ENCODE measurements at places on chromosomes 7 and 10.

- no peak for DNase-seq
Observed at GRCh38 chr7:118745927-118746326, 521.4 kb downstream of the ANKRD7 start.

DNA sequence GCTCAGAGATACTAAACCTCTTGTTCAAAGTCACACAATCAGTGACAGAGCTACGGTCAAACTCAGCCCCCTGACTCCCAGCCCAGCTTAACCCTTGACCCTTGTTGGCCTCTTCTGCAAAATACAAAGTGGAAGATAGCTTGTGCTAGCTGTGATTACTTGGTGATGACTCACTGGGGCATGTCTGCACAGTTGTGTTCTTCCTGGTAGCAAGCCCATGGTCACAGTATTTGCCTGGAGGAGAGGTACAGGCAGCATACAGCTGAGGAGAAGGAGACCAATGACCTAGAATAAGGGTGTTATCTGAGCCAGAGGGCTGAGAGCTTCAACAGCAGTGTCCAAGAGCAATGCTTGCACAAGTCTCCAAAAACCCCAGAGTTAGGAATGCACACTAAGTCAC is 5.7 kb upstream of the HSPA12A start:
- DNase-seq: no peak

- no peak for DNase-seq
Observed at GRCh38 chr10:34627741-34628140, 187.4 kb downstream of the PARD3 start.

DNA sequence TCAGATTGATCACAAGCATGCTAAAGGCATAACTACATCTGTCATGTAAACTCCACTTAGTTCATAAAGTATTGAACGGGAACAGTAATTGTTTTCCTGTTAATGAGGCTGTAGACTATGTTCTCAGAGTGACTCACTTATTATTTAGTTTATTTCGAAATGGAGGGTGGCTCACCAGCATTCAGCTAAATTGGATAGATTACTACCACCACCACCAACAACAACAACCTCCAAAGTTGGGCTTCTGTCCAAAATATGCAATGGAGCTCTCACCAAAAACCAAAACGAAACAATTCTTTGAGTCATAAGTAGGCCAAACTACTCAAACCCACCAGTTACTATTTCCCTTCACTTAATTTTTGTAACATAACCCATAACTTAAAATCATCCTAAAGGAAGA is 127.9 kb upstream of the NRBF2 start:
- DNase-seq: no peak

GRCh38 chr10:43671659-43672531 is 23.2 kb upstream of the ZNF32 start:
- no peak for DNase-seq

- DNase-seq: no peak
Observed at GRCh38 chr10:100656454-100656853, 88.9 kb upstream of the PAX2 start.

DNA sequence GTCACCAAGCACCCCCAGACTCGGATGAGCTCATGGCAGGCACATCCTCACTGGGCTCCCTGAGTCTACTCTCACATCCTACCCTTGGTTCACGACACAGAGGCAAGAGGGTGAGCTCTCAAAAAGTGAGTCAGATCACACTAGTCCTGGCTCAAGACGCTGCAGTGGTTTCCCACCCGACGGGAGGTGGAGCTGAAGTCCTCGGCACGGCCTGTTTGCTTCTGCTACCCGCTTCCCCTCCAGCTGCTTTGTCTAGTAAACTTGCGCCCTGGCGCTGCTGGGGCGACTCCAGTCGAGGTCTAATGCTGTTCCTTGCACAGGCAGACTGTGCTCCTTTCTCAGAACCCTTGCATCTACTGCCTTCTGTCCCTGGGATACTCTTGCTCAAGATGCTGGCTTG is 13.5 kb upstream of the SFMBT2 start:
- DNase-seq: no peak

DNA sequence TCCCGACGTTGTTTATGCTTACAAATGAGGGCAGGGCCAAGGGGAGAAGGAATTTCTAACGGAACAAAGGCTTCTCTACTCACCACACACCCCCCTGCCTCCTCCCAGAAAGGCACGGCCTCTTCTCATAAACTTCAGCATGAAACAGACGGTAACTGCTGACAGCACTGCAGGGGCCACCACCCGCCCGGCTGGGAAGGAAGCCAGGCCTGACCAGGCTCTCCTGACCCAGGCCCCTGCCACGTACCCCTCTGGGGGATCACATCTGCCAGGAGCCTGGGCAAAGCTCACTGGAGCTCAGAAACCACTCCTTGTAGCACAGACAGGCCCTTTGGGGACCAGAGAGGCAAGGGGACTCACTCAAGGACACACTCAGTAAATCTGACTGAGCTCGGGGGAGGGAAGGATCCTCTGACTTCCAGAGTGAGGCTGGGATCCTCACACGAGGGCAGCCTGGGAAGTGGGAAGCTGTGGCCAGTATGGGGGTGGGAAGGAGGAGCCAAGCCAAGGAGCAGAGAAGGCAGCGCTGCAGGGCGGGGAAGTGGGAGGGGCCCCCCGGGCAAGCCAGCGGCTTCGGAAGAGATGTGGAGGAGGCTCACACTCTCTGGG is 46.1 kb downstream of the ZCCHC24 start:
- no peak for DNase-seq

DNA sequence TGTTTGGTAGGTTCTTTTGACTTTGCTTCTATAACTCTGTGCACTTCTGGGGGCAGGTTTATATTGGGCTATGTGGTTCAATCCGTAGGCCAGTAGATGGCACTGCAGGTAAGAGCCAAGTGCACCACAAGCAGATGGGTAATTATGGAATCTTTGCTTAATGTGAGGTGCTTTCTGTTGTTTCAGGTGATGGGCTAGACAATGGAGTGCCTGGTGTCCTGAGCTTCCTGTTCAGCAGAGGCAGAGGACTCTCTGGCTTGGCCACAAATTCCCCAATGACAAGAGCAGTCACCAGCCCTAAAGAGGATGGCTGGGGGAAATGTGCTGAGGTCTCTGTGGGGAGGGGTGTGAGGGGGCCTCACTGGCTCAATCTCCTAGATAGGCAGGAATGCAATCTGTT is 455.0 kb downstream of the CCSER2 start:
- no peak for DNase-seq

GRCh38 chr7:55423891-55424290 is 58.8 kb downstream of the LANCL2 start:
- no peak for DNase-seq

- no peak for DNase-seq
Observed at GRCh38 chr7:157983502-157984422, 603.9 kb downstream of the PTPRN2 start.

GRCh38 chr7:21507627-21508343 is 35.1 kb upstream of the DNAH11 start:
- DNase-seq: no peak

GRCh38 chr10:105188737-105189462 is 547.8 kb downstream of the SORCS3 start:
- no peak for DNase-seq

GRCh38 chr10:58326967-58327381 is 7.8 kb upstream of the UBE2D1 start:
- no peak for DNase-seq

DNA sequence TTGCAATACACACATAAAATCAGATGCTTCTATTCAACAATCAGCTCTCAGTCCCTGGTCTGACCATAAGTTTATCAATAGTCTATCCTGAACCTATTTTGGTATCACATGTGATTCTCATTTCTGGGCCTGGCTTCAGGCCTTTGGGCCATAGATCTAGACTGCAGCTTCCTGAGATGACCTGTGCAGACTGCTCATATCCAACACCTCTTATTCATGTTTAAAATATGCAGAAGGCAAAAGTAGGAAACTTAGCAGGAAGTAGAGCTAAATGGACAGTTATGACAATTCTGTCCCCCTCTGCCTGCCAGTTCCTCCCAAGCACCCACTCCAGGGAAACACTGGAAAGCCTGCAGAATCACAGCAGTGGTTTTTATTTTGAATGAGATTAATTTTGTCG is 53.3 kb downstream of the C7orf25 start:
- DNase-seq: no peak

DNA sequence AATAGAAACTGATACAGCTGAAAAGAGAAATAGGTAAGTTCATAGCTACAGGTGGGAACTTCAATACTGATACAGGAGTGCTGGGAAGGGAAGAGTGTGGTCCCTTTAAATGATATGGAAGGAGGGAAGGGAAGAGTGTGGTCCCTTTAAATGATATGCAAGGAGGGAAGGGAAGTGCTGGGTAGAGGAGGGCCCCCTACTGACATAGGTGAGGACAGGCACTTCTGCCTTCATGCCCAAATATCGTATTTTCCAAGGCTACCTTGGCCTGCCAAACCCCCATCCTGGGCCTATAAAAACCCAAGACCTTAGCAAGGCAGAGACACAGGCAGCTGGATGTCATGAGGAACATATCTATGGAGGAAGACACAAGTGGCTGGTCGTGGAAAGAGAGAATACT is 92.3 kb downstream of the MAGI2 start:
- DNase-seq: no peak

DNA sequence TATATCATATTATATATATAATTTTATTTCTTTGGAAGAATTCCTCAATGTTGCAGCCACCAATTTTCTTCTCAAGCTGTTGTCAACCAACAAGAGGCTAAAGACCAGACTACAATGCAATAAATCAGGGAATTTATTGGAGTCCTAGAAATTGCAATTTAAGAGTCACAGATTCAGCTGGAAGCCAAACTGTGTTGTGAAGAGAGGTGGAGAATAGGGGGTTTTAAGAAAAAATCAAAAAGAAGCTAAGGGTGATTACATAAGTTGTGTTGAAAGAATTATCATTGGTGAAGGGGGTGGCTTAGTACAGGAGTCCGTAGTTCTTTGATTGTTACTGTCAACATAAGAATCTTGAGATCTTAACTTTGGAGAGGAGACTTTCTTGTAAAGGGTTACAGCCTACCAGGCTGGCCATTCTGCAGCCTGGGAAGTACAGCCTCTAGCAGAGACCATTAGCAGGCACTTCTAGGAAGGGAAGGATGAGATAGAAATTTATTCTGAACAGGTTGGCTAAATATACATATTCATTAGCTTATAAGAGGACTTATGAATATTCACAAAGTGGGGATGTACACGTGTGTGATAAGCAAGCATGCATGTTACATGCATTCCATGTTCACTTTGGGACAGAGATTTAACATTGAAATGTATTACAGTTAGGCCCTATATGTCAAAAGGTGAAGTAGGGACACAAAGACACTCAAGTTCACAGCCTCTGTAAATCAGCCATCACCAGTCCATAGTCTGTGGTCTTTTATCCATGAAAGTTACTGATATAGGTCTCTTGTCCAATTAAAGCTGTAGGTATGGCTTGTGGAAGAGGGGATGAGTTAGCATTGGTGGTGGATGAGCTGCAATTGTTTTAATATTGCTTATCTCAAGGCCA is 8.3 kb upstream of the TMEM168 start:
- no peak for DNase-seq

GRCh38 chr7:152667958-152668357 is 8.0 kb downstream of the XRCC2 start:
- DNase-seq: no peak

- no peak for DNase-seq
Observed at GRCh38 chr7:68610701-68611100, 987.6 kb upstream of the AUTS2 start.

- DNase-seq: no peak
Observed at GRCh38 chr10:63889803-63890202, 368.6 kb downstream of the REEP3 start.

GRCh38 chr10:24378126-24378920 is 169.4 kb downstream of the KIAA1217 start:
- no peak for DNase-seq

DNA sequence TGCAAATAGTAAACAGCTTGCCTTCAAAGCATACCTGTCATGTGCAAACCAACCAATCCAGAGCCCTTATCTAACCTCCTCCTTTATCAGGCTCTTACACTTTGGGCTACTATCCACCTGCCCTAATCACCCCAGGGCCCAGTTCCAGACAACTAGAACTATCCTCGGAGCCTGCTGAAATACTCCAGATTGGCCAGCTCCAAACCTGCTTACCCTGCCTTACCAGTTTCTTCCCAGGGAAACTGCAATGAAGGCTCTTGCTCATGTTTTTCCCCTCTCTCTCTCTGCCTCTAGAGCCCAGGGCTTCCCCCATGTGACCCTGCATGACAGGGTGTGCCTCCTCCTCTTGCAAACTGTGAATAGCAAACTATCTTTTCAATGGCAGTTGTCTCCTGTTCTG is 81.4 kb upstream of the CAPZA2 start:
- no peak for DNase-seq
